Activated T-helper 2 cell treated with anti-CD3 and anti-CD28 coated beads, Interferon-gamma antibody, Interleukin-2, Interleukin-4, amounts not matched to agents 10 μg/mL and 5 μg/mL and 100 μg/mL, durations not matched to agents 14 hours and 24 hours and 36 hours (primary cell): ENCODE measurements at places on chromosomes 3 and 15.

- no peak for DNase-seq
- no peak overlapping the region for H3K27ac ChIP-seq
- H3K4me3 ChIP-seq, result no peak overlapping the region
- H3K27me3 ChIP-seq, result peaks cover 55% of the 10 kb centered on the region
Measured at GRCh38 chr3:142886940-142887339, 1.9 kb downstream of the PCOLCE2 start.

DNA sequence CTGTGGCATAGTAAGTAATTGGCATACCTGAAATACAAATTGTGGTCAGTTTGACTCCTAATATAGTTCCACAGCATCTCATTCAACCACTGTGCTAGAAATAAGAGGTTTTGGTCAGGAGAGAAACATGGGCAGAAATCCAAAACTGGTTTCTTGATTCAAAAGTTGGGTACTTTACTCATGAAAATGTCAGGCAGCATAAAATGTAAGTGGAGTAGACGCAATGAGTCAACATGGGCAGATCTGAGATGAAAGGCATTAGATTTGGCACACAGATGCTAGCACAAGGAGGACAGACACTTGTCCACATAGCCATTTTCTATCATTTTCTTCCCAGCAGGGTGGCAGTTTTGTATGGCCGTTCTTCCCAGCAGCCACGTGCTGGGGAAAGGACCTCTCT lies 255.8 kb upstream of the CDIN1 start:
- no peaks in the 10 kb centered on the region for H3K27me3 ChIP-seq
- no peaks in the 10 kb centered on the region for H3K4me1 ChIP-seq
- H3K36me3 ChIP-seq, result no peaks in the 10 kb centered on the region
- no peak overlapping the region for H3K27ac ChIP-seq
- DNase-seq, result no peak

DNA sequence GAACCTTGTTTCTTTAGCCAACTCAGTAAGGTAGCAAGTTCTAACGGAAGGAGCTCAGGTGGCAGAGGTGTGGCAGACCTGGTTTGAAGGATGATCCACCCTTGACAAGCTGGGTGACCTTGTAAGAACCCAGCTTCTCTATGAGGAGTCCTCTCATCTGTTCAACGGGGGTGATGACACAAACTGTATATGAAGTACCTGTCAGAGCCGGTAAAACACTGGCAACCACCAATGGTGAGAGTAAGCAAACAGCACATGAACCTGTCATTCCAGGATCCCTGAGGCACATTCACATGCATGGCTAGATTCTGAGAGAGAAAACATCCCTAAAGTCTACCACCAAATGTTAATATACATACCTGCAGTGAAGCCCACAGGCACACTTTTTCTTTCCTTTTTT lies 2.4 kb downstream of the SCAP start:
- peak overlapping the region; percentile 67 for H3K4me3 ChIP-seq
- no peak overlapping the region for H3K27ac ChIP-seq
- H3K27me3 ChIP-seq, result no peaks in the 10 kb centered on the region
- DNase-seq, result no peak
- H3K36me3 ChIP-seq, result peaks cover 21% of the 10 kb centered on the region
- peaks cover 19% of the 10 kb centered on the region for H3K4me1 ChIP-seq

DNA sequence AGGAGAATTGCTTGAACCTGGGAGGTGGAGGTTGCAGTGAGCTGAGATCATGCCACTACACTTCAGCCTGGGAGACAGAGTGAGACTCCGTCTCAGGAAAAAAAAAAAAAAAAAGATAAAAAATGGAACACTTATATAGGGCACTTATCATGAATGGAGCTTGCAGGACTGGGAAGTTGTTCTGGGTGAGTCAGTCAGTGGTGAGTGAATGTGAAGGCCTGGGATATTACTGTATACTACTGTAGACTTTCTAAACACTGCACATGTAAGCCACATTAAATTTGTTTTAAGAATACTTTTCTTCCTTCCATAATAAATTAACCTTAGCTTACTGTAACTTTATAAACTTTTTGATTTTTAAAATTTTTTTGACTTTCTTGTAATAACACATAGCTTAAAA lies 59.8 kb downstream of the SFMBT1 start:
- DNase-seq, result no peak
- peaks cover 33% of the 10 kb centered on the region for H3K4me1 ChIP-seq
- H3K27ac ChIP-seq, result no peak overlapping the region
- no peaks in the 10 kb centered on the region for H3K36me3 ChIP-seq
- no peak overlapping the region for H3K4me3 ChIP-seq

DNA sequence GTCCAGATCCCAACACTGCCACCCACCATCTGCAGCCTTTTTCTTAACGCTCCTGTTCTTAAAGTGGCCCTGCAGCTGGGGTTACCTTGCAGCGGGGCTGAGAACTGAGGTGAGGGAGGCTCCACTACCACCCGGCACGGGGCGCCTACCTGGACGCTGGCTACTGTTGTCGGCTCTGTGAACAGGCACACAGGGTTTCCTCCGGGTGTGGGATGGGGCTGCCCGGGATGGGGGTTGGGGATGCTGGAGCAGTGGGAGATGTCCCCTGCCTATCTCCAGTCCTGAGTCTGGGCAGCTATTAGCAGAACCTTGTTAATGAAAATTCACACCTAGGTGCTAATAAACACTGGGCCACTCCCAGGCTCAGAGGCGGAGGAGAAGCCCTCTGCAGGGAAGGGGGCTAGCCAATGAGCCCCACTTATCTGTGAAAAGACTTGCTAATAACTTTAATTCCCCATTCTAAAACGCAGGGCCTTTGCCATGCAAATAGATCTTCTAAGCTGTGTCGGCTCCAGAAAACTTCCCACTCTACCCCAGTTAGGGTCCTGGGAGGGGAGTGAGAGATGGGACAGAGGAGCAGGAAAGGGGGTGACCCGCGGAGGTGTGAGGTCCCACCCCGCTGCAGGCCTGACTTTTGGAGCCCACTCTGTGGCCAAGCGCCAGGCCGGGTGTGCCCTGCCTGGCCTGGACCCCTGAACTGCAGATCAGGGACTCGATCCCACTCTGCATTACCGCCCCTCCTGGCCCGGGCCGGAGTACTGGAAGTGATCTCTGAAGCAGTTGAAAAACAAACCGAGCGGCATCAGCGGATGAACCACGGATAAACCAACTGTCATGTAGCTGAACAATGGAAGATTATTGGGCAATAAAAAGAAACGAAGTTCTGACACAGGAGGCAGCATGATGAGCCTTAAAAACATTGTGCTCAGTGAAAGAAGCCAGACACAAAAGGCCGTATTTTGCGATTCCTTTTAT lies 3.1 kb downstream of the MESP1 start:
- H3K27ac ChIP-seq, result no peak overlapping the region
- peak overlapping the region; percentile 1 for H3K4me3 ChIP-seq
- H3K36me3 ChIP-seq, result no peaks in the 10 kb centered on the region
- H3K27me3 ChIP-seq, result peaks cover 24% of the 10 kb centered on the region
- H3K4me1 ChIP-seq, result peaks cover 3% of the 10 kb centered on the region

GRCh38 chr3:27345959-27346865 lies 23.0 kb downstream of the NEK10 start:
- peaks cover 30% of the 10 kb centered on the region for H3K4me1 ChIP-seq
- no peak overlapping the region for H3K27ac ChIP-seq
- H3K27me3 ChIP-seq, result no peaks in the 10 kb centered on the region
- no peak overlapping the region for H3K4me3 ChIP-seq

GRCh38 chr3:103495186-103495585 lies 1060.4 kb downstream of the ZPLD1 start:
- H3K4me1 ChIP-seq, result no peaks in the 10 kb centered on the region
- no peak overlapping the region for H3K4me3 ChIP-seq

DNA sequence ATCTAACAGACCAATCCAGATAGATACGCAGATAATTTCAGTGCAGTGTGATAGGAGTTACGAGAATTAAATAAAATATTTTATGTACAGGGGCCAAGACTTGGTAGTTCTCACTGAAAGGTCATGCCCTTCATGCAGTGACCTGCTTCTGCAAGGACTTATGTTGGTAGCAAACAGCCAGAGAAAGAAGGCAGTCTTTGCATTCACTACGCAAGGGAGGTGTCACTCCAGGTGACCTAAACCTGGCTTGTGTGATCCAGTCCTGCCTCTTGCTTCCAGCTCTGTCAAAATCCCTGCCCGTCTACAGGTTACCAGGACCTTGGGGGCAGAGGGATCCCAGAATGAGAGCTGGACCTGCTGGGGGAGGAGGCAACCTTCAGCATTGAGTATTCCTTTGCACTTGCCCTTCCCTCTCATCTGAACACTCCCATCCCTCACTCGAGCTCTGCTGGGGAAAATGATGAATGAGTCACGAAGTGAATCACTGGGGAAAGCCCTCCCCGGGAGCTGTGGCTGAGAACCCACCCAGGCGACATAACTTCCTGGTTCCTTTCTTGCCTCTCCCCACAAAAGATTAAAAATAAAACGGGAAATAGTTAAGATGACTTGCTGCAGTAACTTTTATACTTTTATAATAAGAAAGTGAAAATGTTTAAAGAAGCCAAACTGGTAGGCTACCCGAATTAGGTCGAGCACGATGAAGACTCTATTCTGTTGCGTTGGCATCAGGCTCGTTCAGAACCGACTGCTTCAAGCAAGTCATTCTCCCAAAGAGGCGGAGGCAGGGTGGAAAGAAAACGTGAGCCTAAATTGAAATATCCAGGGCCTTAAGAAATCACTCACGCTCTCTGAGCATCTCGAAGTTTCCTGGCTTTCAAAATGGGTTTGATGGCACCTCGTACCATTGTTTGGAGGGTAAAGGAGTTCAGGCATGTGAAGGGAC lies 216.1 kb downstream of the SLCO3A1 start:
- H3K27me3 ChIP-seq, result peaks cover 3% of the 10 kb centered on the region
- peak overlapping the region; percentile 52 for H3K4me3 ChIP-seq
- H3K4me1 ChIP-seq, result peaks cover 36% of the 10 kb centered on the region
- H3K27ac ChIP-seq, result peak overlapping the region; percentile 58
- no peaks in the 10 kb centered on the region for H3K36me3 ChIP-seq

DNA sequence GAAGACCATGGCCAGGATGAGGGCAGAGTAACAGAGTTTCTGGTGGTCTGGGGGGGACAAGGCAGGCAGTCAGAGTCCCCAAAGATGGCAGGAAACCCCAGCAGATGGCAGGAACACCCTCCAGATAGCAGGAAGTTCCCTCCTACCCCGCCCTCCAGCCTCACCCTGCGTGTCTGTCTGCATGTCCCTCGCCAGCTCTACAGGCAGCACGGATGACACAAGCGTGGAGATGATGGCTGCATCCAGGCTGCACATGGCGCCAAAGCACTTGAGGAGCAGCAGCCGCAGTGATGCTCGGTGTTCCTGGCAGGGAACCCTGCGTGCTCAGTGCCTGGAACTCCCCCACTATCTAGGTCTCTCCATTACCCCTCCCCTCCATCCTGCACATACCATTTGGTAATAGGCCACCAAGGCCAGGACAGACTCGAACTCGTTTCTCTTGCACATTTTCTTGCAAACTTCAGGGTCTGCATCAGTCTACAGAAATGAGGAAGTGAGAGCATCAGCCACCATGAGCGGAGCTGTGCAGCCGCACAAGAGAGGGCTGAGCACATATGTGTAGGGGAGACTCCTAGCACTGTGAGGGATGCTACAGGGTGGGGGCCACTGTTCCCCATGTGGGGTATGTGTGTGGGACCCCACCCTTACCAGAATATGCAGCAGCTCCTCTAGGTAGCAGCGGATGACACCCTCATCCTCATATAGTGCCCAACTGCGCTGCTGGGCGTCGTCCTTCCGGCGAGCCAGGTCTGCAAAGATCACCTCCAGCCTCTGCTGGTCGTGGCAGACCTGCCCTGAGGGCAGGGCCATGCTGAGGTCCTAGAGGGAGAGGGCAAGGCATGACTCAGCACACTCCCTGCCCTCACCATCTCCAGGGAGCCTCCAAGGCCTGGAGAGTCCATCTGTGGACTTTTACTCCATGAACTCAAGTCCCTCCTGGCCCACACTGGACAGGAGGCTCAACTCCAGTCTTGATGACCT lies 6.0 kb downstream of the NCKIPSD start:
- H3K4me1 ChIP-seq, result peaks cover 10% of the 10 kb centered on the region
- no peaks in the 10 kb centered on the region for H3K27me3 ChIP-seq
- H3K27ac ChIP-seq, result no peak overlapping the region

GRCh38 chr3:143119974-143120715 lies 574 bp downstream of the CHST2 start:
- DNase-seq, result peak; percentile 36
- peak overlapping the region; percentile 88 for H3K4me3 ChIP-seq

- H3K4me1 ChIP-seq, result no peaks in the 10 kb centered on the region
- H3K27me3 ChIP-seq, result no peaks in the 10 kb centered on the region
- H3K4me3 ChIP-seq, result no peak overlapping the region
Measured at GRCh38 chr3:141104151-141104821, 53.1 kb downstream of the SPSB4 start.

GRCh38 chr3:81776643-81777042 lies 15.2 kb upstream of the GBE1 start:
- peaks cover 2% of the 10 kb centered on the region for H3K27me3 ChIP-seq
- H3K4me1 ChIP-seq, result no peaks in the 10 kb centered on the region
- no peak for DNase-seq
- no peak overlapping the region for H3K27ac ChIP-seq
- H3K36me3 ChIP-seq, result no peaks in the 10 kb centered on the region

GRCh38 chr3:177041021-177041729 lies 156.1 kb downstream of the TBL1XR1 start:
- peaks cover 86% of the 10 kb centered on the region for H3K36me3 ChIP-seq
- DNase-seq, result no peak
- H3K4me1 ChIP-seq, result peaks cover 34% of the 10 kb centered on the region
- H3K4me3 ChIP-seq, result no peak overlapping the region
- peak overlapping the region; percentile 33 for H3K27ac ChIP-seq
- H3K27me3 ChIP-seq, result no peaks in the 10 kb centered on the region

DNA sequence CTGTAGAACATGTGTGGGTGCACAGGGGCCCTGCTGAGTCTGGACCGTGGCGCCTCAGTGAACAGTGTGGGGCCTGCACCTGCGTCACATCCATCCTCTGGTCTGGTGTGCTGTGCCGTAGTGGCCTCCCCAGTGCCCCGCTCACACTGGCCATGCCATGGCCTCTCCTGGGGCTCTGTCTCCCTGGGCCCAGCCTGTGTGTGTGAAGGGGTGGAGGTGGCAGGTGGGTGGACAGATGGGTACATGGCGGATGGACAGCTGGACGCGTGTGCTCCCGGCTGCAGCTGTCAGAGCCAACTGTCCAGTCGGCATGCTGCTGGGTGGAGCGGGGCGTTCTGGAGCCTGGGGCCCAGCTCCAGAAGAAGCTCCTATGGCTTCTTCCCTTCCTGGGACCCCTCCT lies 17.8 kb downstream of the PLXNA1 start:
- H3K36me3 ChIP-seq, result no peaks in the 10 kb centered on the region
- no peak overlapping the region for H3K27ac ChIP-seq
- DNase-seq, result no peak

GRCh38 chr3:30384546-30385072 lies 221.8 kb upstream of the TGFBR2 start:
- no peak for DNase-seq
- H3K4me3 ChIP-seq, result no peak overlapping the region
- H3K27me3 ChIP-seq, result peaks cover 3% of the 10 kb centered on the region
- H3K27ac ChIP-seq, result no peak overlapping the region
- H3K4me1 ChIP-seq, result no peaks in the 10 kb centered on the region

DNA sequence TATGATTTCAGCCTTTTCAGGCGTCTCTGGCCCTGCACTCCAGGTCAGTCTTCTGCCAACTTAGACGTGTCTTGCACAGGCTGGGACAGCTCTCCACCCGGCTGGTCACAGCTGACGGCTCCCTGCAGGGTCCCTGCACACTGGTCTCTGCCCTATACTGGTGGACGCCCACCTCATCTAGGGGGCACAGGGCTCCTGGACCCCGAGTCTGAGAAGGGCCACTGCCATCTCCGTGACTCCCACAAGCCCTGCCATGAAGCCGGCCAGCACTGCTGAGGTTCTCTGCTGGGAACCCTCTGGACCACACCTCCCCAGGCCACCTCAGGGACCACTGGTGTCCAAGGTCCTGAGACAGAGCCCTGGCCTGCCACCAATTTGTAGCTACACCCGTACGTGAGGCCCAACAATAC lies 40.5 kb downstream of the CYFIP1 start:
- no peak overlapping the region for H3K27ac ChIP-seq
- no peaks in the 10 kb centered on the region for H3K27me3 ChIP-seq
- no peak overlapping the region for H3K4me3 ChIP-seq
- peaks cover 3% of the 10 kb centered on the region for H3K4me1 ChIP-seq
